NCI-H1092 treated with DMSO at 0.1 percent for 48 hours (cell line): ENCODE measurements at places on chromosomes 1 and 21.

GRCh38 chr21:38504066-38504465 lies 5.8 kb upstream of the ERG start:
- no peak for DNase-seq

DNA sequence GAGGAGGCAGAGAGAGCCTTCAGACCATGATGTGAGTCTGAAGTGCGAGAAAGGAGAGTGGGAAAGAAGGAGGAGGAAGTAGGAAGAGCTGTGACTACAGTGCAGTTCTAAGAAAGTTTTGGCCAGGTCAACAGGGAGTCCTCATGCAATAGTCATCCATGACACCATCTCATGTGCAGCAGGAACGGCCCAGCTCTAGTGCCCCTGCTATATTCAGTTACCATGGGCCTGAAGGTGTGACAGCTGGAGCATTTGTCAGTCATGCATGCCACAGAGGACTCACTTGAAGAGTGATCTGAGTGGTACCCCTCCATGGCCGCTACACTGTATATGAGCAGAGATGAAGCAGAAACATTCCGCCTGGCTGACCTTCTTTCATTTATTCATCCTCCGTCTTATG lies 77.9 kb downstream of the OMA1 start:
- no peak for DNase-seq

- peak; percentile 94 for DNase-seq
Observed at GRCh38 chr1:234619794-234620247, 9.8 kb upstream of the IRF2BP2 start.

GRCh38 chr1:59028048-59028447 lies 244.2 kb upstream of the JUN start:
- no peak for DNase-seq

DNA sequence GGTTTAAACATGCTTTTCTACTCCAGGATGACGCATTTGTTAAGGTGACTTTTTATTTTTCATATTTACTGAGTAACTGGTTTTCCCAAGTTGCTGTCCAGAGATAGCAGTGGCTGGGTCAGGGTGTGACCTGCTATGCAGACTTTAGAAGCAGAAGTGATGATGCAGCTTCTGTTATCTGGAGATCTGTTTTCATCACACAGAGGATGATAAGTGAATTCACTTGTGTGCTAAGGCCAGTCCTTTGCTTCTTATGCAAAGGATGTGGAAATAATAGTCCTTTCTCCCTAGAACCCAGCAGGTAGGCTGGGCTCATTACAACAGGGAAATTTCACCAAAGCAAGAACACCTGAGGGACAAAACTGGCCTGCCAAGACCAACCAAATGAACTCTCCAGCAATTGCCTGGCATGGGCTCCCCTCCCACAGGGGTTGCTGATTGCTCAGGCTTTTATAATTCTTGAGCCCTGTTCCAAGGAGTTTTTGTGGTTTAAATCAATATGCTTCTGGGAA lies 97.8 kb upstream of the LPGAT1 start:
- no peak for DNase-seq

GRCh38 chr1:20610970-20611369 lies 22.1 kb downstream of the CDA start:
- no peak for DNase-seq

GRCh38 chr21:45455674-45456583 lies 51.0 kb downstream of the COL18A1 start:
- peak; percentile 24 for DNase-seq

- no peak for DNase-seq
Observed at GRCh38 chr1:193539731-193540459, 353.5 kb upstream of the B3GALT2 start.

DNA sequence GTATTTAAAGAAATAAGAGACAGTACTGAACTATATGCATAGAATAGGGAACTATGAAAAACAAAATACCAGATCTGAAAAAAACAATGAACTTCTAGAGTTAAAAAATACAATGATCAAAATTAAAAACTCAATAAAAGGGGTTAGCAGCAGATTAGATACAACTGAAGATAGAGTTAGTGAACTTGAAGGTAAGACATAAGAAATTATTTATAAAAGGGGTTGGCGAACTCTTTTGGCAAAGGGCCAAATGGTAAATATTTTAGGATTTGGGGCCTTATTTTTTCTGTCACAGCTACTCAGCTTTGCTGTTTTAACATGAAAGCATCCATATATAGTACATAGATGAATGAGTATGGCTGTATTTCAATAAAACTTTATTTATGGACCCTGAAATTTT lies 111.4 kb downstream of the ST3GAL3 start:
- DNase-seq = no peak
